ENCODE measurements at places on chromosomes 6 and 20. TPM values are rescaled to one million over a fixed set of nuclear protein-coding genes. Genes with fewer than 3 reads are reported as not detected.
A peak's percentile ranks its signal among the peaks of the same experiment; 100 is the strongest.

DNA sequence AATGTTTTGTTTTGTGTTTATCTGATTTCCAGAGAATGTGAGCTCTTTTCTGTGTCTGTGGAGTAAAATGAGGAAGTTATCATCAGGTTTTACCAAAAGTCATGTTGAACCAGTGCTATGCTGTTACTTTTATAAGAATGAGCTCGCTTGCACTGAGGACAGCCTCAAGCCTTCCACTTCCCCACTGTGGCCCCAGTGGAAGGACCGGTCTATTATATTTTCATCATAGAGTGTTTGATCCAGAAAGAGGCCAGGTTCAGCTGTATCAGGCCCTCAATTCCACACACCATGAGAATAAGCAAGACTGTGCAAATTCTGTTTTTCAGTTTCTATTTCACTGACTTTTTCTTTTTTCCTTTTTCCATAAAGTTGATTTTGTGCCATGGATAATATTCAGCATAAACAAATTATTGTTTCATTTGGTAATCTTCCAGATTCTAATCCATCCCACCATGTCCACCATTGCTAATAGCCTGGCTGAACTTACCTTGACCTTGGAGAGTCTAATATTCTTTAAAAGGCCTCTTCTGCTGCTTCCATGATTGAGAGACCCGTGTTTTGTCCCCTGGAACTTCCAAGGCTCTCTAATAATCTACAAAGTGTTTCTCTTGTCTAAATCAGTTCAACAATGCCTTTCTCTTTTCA is 286.2 kb downstream of the THBS2 start:
- no peak for DNase-seq
- no peak overlapping the region for H3K4me3 ChIP-seq
- H3K27me3 ChIP-seq = no peaks in the 10 kb centered on the region
- no peak overlapping the region for H3K27ac ChIP-seq
- no peaks in the 10 kb centered on the region for H3K36me3 ChIP-seq

DNA sequence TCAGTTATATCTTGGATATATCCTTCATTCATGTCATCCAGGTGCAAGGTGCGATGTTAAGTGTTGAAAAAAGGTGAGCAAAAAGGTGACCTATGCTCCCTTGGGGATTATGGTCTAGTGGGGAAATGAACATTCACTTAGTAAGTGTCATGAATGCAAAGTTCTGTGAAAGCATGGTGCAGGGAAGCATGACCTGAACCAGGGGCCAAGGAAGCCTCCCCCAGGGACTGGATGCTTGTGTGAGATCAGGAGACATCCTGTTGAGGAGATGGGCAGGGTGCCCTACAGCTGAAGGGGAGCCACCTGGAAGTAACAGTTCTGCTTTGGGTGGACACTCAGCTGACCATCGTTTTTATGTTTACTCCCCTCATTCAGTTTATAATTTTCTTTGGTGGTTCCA is 179.5 kb downstream of the SYNDIG1 start:
- H3K4me3 ChIP-seq = no peak overlapping the region
- H3K27me3 ChIP-seq = no peaks in the 10 kb centered on the region
- peaks cover 31% of the 10 kb centered on the region for H3K4me1 ChIP-seq
- no peak for DNase-seq

DNA sequence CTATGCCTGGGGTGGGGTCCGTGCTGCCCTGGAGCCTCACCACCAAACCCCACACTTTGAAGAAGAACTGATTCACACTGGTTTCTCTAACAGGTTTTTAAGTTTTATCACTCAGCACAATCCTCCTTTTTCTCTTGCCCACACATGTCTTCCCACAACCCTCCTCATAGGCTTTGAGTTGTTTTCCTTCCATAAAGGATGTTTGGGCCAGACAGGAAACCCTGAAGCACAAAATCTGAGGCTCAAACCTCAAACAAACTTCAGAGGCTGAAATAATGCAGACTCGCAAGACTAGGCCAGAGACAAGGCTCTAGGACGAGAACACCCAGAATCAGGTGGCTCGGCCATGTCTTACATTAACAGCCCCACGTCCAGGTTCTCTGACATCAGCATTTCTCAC is 35.3 kb downstream of the EZR start:
- H3K36me3 ChIP-seq = peaks cover 66% of the 10 kb centered on the region
- no peak for DNase-seq
- peaks cover 11% of the 10 kb centered on the region for H3K4me1 ChIP-seq
- H3K4me3 ChIP-seq = no peak overlapping the region

DNA sequence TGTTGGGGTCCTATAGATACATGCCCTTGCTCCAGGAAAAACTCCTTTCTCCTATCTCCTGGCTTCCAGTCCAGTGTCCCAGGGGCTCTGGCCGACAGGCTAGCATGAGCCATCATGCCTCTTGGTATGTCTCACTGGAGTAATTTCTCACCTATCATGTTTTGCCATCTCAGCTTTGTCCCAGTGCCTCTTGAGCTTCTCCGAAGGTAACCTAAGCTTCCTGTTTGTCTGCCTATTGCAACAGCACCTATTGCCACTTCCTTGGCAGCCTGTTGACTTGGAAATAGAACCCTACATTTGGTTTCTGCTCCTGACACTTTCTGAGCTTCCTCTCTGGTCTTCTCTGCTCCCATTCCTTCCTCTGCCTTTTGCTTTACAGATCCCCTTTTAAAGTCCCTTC is 197.7 kb downstream of the KCNQ5 start:
- H3K27ac ChIP-seq = no peak overlapping the region
- DNase-seq = no peak
- H3K36me3 ChIP-seq = no peaks in the 10 kb centered on the region
- H3K4me1 ChIP-seq = no peaks in the 10 kb centered on the region
- H3K4me3 ChIP-seq = no peak overlapping the region

DNA sequence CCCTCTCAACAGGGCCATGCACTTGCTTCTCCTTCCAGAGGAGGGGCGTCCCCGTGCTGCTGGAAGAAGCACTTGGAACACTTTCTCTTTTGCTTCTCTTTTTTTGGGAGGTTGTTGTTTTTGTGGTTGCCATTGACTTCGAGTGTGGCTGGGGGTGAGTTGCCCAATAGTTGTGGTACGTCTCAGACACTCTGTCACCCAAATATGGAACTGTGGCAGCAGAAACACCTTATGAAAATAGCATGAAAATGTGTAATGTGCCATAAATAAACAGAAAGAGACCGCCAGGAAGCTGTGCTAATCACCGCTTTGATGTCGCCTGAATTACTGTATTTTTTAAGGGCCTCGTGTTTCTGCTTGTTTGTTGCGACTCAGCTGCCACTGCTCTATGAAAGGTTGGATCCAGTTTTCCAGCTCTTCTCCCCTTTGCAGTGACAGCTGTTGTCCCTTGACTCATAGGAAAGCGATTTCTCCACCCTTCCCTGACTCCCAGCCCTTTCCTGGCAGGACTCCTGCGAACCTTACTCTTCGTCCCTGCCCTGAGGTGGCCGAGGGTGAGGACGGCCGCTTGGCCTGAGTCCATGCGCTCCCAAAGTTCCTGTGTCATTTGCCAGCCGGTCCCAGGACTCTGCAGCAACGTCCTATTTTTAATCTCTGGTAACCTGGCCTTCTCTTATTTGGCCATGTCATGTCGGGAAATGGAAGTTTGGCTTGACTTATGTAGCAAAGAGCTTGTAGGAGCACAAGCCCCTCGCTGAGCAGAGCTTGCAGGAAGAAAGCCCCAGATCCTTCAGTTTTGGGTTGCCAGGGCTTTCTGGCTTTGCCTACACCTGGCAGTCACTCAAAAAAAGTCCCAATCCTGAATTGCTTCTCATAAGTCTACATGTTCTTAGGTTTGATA is 694.6 kb downstream of the QKI start:
- H3K36me3 ChIP-seq = no peaks in the 10 kb centered on the region
- H3K4me1 ChIP-seq = peaks cover 18% of the 10 kb centered on the region
- no peaks in the 10 kb centered on the region for H3K27me3 ChIP-seq
- peak; percentile 73 for DNase-seq

The CRISP3 gene
- not detected for total RNA-seq

The TSBP1 gene
- total RNA-seq = not detected

- no peaks in the 10 kb centered on the region for H3K27me3 ChIP-seq
- H3K36me3 ChIP-seq = no peaks in the 10 kb centered on the region
- no peak overlapping the region for H3K27ac ChIP-seq
- DNase-seq = no peak
Measured at GRCh38 chr6:129699659-129700058, 10.3 kb downstream of the ARHGAP18 start.

- no peak overlapping the region for H3K4me3 ChIP-seq
- peaks cover 8% of the 10 kb centered on the region for H3K4me1 ChIP-seq
- no peak overlapping the region for H3K27ac ChIP-seq
- peaks cover 50% of the 10 kb centered on the region for H3K27me3 ChIP-seq
- no peaks in the 10 kb centered on the region for H3K36me3 ChIP-seq
Measured at GRCh38 chr20:46011631-46012482, 3.1 kb downstream of the MMP9 start.
